ELF-1 (cell line): ENCODE measurements at places on chromosomes 11 and 22.

- DNase-seq = no peak
These were observed 53.3 kb downstream of the PPFIA1 start for GRCh38 chr11:70323806-70324205.

- DNase-seq = peak; percentile 78
These were observed 42.2 kb upstream of the INCENP start for GRCh38 chr11:62081378-62082291.

GRCh38 chr11:93517041-93517440 lies 26.1 kb downstream of the SMCO4 start:
- DNase-seq = no peak

DNA sequence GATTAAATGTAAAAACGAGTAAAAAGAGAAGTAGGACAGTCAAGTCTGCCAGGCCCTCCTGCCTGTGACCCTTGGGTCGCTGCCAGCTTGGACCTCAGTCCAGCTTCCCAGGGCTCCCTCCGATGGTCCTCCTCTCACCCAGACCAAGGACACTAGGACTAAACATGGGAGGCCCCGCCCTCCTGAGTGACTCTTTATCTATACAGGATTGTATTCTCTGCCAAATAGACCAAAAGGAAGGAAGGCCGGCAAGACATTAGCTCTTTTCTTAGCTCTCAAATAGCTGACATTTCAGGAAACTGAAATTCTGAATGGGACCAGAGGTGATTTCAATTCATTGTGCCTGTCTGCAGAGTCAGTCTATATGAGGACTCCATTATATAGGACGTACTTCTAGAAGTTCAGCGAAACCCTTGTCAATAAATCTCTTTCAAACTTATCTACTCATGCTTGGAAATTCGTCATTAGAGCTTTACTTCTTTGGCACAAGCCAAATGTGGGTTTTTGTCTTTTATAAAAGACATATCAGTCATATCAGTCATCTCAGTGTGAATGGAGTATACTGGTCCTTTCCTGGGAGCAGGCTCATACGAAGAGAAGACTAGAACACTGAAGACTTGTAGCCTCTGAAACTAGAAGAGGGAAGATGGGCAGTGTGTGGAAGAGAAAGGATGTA lies 28.5 kb downstream of the ADORA2A start:
- no peak for DNase-seq

GRCh38 chr11:116328391-116328790 lies 444.4 kb downstream of the BUD13 start:
- DNase-seq = no peak
